GM18507 (cell line): ENCODE measurements at places on chromosomes 7 and 10.

DNA sequence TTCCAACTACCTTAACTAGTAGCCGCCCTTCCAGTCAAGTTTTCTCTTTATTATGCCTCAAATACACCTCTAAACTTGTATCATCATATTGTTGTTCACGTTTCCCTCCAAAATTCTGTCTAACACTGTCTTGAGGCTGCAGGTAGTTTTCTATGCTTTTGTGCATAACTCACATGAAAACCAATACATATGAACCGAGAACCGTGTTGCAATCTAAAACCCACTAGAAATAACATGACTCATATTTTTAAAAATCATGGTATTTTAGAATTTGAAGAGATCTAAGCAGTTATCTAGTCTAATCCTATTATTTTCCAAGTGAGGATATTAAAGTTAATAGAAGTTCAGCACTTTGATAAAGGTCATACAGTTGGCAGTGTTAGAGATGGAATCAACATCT lies 18.2 kb downstream of the LIPF start:
- DNase-seq: no peak

GRCh38 chr10:43373461-43373860 lies 2.0 kb downstream of the FXYD4 start:
- no peak for DNase-seq

DNA sequence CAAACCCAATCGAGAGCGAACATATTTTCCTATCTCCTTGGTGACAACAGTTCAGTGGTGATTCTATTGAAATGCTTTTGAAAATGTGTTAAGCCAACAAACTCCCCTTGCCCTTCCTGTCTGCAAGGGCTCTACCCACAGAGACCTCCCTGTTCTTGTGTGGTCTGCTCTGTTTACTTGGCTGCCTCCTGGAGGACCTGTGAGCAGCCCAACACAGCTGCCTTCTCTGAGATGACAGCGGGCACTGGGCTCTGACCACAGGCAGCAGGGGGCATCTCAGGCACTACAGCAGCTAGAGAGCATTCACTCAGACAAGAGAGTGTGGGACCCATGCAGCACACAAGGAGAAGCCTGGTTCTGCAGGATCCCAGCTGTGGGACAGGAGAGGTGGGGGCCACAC lies 416.4 kb downstream of the TCERG1L start:
- DNase-seq: no peak

DNA sequence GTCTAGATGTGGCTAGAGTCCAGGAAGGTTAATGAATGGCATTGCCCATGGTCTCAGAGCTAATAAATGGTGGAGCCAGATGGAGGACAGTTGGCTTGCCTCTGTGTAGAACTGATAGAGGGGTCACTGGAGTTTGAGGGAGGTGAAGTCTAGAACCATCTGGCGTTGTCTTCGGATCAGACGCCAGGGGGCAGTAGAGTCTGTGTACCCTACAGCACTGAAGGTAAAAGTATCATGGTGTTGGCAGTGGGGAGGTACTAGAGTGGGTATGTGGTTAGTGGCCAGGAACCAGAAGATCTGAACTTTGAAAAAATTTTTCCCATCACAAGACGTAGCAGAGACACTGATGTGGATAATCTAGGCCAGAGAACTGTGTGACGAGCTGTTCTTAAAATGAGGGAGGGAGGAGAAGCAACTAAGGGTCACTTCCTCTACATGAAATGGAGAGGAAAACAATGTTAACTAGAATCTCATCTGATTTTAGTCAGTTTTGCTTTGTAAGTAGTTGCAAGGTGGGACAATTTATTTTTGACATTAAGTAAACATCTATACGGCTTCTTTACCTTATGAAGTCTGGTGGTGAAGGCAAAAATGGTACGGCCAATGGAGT lies 227.9 kb upstream of the PRSS58 start:
- DNase-seq: no peak

DNA sequence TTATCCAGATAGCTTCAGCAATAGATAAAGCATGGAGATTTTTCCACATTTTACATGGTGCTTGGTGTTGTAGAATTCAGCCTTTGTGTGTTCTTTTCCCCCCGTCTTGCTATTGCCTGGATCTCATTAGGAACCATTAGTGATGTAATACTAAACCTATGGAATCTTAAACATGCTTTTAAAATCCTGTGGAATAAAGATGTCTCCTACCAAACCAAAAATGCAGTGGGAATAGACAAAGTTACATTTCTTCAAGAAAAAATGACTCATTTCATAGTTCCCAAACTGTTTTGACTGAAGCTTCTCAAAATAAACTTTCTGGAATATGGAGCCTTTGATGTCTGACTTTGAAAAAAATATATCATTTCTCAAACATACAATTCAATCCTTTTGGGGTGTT lies 44.0 kb downstream of the CALD1 start:
- no peak for DNase-seq

DNA sequence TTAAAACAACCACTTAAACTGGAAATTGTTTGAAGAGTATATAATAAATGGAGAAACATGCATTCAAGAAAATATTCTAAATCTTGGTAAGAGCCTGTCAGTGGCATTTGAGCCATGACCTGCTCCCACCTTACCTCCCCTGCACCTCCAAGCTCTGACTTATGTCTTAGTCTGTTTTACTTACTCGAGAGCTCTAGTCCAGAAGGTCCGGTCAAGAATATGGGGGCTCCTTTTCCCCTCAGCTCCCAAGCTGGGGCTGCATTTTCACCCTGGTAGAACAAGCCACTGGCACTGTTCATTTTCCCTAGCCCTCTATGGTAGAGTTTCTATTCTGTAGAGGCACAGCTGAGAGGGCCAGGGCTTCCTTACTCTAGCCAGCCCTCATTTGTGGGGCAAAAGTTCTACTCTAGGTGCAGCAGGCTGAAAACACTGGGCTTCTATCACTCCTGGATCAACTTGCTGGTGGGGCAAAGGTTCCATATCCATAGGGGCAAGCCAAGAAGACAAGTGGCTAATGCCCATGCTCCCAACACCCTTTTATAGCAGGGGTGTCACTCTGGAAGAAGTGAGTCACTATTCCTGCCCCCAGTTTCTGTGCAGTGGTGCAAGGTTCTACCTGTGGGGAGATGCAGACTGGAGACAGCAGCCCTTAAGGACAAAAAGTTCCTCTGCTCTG lies 40.6 kb downstream of the ZNF438 start:
- DNase-seq: no peak

GRCh38 chr10:132827423-132827789 lies 41.5 kb upstream of the NKX6-2 start:
- no peak for DNase-seq

- DNase-seq: no peak
Observed at GRCh38 chr10:44756216-44756615, 154.9 kb upstream of the TMEM72 start.

DNA sequence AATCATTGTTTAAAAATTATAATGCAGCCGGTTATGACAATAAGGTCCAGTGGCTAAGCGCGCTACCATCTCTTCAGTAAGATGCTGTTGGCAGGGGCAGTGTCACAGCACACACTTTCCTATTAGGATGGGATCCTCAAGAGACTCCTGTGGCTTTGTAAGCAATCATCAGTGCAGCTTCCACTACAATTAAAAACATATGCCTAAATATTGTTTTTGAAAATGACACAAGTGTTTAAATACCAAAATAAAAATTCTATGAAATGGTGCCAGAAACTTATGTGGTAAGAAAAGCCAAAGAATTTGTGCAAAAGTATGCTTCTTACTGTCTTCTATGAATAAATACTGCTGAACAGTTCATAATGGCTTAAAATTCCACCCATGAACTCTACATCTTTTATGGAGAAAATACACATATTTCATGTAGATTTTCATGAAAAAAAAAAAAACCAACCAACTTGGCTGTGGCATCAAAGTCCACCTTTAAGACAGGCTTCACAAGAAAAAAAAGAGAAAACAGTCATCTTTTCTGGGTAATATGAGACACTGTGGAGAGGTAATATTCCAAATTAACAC lies 132.8 kb downstream of the SEMA3C start:
- DNase-seq: no peak

GRCh38 chr7:44846816-44847508 lies 925 bp downstream of the H2AZ2 start:
- peak; percentile 14 for DNase-seq

DNA sequence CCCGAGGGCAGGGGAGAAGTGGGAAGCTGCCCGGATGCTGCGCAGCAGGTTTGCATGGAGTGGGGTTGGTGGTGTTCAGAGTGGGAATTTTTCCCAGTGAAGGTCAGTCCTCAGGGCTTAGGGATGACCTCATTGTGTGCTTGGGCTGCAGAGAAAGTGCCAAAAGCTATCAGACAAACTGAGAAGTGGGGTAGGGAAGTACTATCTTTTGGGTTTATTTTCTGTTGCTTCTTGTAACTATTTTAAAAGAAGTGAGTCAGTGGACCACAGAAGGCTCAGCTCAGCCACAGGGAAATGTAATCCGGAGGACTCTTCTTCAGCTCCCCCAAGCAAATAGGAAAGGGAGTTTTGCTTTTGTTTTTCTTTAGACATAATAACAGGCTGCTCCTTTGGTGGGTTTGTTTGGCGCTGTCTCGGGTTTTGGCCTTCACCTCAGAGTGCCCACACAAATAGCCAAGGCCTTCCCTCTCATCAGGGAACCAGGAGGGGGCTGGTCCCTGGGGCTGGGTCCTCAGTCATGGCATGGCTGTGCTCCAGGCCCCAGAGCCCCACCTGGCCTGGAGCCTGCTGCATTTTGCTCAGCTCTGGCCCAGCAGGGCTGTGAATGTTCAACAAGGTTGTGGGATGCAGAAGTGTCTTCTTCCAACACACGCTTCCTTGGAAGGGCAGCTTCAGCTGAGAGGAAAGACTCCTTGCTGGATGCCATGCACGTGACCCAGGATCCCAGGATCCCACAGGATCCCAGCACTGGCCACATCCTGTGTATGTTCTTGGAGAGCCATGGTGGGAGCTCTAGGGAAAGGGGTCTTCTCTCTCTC lies 5.4 kb upstream of the FAM170B start:
- DNase-seq: no peak
